ENCODE measurements at places on chromosomes 1 and 21.

DNA sequence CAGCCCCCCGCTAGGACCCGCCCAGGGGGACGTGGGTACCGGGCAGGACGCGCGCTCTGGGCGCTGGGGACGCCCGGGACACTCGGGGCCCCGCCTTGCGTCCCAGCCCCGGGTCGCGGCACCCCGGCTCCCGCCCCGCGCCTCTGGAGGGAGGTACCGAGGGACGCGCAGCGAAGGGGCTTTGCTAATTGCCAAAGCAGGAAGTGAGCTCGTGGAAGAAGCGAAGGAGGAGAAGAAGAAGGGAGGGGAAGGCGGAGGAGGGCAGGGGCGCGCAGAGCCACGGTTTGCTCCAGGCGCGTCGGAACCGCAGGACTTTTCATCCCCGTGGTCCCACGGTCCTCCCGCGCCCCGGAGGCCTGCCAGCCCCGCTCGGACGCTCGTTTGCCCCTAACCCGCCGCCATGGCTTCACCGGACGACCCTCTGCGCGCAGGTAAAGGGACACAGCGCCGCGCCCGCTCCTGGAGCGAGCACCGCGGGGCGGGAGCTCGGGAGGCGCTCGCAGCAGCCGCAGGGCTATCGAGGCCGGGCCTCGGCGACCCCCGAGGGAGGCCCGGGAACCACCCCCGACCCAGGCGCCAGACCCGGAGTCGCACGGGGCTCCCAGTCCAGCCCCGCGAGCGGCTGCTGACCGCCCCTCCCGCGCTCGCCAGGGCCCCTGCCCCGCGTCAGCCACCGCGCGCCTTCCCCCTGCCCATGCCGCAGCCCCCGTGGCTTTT lies 1.3 kb downstream of the EDARADD start:
- DNase-seq = no peak

DNA sequence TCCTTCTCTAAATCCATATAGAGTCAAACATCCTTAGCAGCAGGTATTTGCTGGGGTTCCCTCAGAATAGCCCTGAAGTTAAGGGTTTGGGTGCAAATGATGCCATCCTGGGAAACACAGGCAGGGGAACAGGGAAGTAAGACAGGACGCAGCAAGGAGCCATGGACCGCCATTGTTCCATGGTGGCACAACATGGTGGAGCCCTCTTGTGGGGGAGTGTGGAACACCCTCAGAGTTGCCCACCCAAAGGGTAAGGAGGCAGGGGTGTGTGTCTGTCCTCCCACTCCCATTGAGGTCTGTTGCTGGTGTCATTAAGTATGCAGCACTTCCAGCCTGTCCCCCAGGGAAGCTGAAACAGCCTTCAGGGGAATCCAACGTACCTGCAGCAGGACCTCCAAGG lies 20.4 kb upstream of the RCAN1 start:
- no peak for DNase-seq

DNA sequence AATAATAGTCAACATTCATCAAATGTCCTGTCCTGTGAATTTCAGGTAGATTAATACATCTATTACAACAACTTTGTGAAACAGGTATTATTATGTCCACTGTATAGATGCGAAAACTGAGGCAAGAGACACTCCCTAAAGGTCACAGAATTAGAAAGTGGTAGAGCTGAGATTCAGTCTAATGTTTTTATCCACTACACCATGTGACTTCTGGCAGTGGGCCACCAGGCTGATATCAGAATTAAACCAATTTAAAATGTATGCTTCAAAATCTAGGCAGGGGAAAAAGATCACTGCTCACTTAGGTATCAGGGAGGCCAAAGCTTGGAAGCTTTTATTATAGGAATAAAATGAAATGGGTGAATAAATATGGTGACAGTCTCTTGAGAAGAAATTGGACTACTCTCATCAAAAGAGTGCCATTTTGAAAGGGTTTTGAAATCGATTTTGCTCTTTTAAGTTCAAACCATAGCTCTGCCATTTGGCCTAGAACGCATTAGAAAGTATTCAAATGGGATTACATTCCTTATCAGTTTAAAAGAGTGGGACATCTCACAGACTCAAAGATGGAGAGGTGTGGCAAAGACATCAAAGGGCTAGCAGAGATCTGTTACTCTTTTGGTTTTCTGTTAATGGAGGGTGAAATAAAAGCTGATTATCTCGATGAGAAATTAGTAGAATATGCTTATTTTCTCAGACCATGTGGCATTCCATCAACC lies 1.9 kb downstream of the DDAH1 start:
- DNase-seq = no peak

- DNase-seq = no peak
Observed at GRCh38 chr1:32886004-32886827, at the start of gene HPCA. TSS of gene HPCA (plus strand) at chr1:32886491. CDS start at chr1:32888899, 2,408 bp downstream.

GRCh38 chr1:38474738-38475623 lies 384.6 kb downstream of the RRAGC start:
- no peak for DNase-seq

Data from activated CD4-positive, CD25-positive, alpha-beta regulatory T cell (primary cell).